ENCODE measurements at places on chromosomes 5 and 9.
A peak's percentile ranks its signal among the peaks of the same experiment; 100 is the strongest.

- DNase-seq, result no peak
These were observed 196.9 kb downstream of the TUSC1 start for GRCh38 chr9:25481372-25481771.

GRCh38 chr5:115939059-115939458, 23.2 kb upstream of the LVRN start:
- no peak for DNase-seq

DNA sequence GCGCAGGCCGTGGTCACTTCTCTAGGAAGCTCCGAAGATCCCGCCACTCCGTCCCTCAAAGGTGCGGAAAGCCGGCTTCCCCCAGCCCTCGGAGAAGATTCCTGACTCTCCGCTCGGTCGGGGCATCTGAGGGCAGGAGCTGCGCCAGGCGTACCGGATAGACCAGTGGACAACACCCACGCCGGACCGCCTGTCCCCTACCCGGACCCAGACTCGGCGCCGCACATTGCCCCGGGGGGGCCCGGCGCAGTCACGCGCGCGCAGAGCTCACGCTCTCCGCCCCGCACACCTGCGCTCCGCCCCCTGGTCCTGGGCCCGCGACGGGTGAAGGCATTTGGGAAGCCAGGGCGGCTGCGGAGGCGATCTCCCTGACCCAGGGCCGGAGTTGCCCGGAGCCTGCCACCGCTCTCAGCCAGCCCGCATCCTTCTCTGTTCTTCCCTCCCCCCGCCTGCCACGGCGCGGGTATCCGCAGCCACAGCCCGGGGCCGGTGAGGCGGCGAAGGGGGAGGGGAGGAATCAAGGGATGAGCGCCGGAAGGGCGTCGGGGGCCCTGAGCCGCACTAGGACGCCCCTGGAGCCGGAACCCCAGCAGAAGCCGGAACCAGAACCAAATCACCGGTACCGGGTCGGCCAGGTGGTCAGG, 448 bp downstream of the RELL2 start:
- DNase-seq, result peak; percentile 80

GRCh38 chr5:83474991-83475390, 3.4 kb downstream of the VCAN start:
- DNase-seq, result no peak

GRCh38 chr5:1864896-1865440, 17.8 kb downstream of the IRX4 start:
- DNase-seq, result no peak

DNA sequence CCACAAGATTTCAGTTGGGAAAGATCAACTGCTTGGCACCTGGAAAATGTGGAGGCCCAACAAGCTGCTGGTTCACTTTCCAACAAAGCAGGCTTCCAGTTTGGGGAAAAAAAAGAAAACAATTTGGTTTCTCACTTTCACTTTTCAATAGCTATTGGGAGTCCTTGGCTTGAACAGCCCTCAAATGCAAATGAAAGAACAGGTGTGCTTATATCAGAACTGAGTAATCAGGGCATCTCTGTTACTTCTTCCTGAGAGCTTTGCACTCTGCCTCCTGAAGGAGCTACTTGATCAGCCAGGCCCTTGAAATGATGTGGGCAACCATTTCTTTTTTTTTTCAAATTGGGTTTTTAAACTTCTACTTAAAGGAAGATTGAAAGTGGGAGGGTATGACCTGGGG, 73.5 kb downstream of the MFAP3 start:
- no peak for DNase-seq

DNA sequence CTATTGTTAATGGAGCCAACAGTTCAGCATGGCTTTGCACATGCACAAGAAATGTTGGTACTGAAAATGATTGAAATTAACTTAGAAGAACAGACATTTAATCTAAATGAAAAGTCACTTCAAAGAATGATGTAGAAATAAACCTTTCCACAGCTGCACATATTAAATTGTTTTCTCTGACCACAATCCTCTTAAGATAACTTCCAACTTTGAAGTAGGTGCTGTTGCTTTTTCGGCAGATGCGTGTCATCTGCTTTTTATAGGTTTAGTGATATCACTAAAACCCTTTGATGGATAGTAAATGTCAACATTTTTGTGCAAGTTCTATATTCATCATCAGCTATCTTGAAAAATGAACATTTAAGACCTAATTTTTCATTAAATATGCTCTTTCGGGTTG, 25.3 kb upstream of the SLC1A3 start:
- DNase-seq, result no peak

DNA sequence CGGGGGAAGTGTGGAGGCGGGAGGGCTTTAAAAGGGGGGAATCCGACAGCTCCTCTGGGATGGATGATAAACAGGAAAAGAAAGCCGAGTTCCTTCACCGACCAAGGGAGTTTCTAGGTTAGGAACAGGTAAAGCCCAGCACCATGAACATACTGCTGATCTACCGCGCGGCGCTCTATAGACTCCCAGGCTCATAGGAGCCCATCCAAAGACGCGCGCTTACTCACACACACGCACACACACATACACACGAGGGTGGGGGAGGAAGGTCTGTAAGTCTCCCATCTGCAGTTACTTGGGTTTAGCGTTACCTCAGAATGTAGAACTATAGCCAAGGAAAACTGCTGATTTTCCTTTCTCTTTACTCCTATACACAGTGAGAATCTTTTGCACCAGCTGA, 2.6 kb upstream of the GABRB2 start:
- DNase-seq, result no peak

DNA sequence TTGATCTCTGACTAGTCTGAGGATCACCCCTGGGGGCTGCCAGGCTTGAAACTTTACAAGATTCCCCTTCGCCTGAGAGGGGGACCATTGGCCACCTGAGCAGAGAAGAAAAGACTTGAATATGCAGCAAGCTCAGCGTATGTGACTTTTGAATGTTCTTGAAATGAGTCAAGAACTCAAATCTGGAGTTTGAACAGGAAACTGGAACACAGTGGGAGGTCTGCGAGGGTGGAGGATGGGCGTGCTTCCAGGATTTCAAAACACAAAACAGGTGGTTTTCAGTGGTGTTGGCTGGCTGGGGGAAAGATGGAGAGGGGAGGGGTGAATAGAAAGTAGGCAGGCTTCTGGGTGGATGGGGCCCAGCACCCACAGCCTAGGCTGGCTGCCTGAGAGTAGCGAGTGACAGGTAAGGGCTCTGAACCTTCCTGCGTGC, 40.6 kb downstream of the TMEM174 start:
- DNase-seq, result no peak

DNA sequence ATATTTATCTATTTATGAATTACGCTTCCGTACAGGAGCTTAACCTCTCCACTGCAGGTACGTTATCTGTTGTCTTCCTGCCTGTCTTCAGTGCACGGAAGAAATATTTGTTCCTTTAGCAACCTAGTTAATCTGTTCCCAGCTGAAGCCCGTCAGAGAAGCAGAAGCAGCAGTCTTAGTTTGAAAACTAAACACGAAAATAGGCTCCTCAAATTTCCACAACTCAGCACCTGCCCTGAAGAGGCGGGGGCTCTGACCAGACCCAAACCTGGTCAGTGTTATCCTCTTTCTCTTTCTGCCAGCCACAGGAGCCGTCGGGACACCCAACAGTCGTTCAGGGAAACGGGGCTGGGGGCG, 462 bp downstream of the NUDCD2 start:
- no peak for DNase-seq

- no peak for DNase-seq
These were observed 398.6 kb downstream of the PSAT1 start for GRCh38 chr9:78695519-78695918.

- no peak for DNase-seq
These were observed 50.1 kb downstream of the SLC1A3 start for GRCh38 chr5:36656556-36656955.

DNA sequence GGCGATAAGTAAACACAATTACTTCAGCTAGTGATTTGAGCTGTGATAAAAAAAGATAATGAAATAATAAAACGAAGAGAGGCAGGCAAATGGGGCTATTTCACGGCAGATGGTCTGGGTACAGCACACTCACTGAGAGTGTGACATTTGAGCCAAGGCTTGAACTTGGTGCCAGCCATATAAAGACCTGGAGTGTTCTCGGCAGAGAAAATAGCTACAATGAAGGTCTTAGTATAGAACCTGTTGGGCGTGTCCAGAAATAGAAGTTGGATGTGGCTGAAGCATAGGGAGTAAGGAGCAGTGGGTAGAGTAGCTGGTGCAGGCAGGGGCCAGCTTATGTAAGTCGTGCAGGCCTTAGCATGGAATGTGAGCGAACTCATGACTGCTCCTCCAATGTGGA, 660.3 kb upstream of the WWC1 start:
- no peak for DNase-seq

- DNase-seq, result no peak
These were observed 126.7 kb downstream of the FOXD1 start for GRCh38 chr5:73321757-73322436.

GRCh38 chr5:95331358-95331757, 46.5 kb upstream of the MCTP1 start:
- no peak for DNase-seq

DNA sequence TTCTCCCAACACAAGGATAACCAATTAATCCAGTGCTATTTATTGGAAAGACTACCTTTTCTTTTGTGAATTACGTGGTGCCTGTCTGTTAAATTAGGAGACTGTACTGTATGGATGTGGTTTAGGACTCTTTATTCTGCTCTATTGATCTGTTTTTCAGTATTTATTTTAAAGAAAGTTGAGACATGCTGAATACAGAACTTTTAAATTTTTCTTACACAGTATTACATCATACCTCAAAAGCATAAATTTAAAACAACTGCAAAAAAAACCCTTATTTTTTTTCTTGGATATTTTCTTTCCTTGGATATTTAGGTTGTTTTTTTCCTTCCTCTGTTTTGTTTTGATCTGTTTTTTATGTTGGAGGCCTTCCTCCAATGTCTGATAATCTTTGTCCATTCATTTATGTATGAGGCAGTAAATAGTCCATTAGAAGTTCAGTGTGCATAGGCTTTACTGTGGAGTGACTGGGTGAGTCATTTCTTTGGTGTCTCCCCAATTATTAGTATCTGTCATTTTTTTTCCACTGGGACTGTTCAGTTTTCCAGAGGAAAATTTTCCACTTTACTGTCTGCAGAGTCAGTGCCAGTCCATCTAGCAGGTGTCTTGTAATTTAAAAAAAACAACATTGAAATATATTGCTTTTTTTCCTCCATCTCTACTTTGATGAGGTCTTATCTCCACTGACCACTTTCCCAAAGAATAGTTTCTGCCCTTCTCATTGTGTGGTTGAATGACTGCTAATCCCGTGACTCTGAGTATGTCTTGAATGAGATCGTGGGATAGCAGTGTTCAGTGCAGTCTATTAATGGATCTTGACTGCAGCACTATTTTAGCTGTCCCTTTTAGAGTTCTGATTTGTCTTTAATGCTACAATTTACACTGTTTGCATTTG, 15.2 kb downstream of the CYSTM1 start:
- DNase-seq, result no peak

DNA sequence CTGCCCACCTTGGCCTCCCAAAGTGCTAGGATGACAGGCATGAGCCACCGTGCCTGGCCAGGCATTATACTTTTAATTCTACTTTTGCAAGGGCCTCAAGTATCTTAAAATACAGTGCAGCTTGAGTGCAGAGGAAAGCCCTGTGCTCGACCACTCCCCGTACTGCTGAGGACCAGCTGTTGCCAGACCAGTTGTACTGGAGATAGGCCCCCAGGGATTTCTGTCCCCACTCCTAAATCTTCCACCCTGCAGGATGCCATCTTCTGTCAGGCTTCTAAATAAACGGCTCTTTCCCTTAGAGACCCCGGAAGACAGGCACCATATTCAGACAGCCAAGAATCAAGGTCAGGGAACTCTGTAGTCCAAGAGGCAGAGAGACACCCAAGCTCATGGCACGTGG, 16.6 kb upstream of the PSMD5 start:
- no peak for DNase-seq

DNA sequence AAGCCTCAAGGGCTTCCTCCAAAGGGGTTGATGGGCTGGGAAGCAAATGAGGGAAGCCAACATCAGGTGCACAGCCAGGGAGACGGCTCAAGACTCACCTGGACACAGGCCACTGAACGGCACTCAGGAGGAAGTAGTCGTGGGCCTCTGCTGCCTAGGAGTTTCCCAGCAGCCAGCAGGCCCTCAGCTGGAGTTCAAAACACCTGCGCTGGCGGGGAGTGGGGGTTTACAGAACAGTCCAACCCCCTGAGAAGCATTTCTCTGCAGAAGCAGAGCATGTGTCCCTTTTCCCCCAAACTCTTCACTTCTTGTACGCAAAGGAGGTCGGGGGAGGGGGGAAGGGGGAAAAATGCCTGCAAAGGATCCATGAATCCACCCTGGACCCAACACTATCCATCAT, 2.3 kb downstream of the WHRN start:
- DNase-seq, result no peak

- no peak for DNase-seq
These were observed 36.1 kb downstream of the MAP3K1 start for GRCh38 chr5:56851258-56851941.

DNA sequence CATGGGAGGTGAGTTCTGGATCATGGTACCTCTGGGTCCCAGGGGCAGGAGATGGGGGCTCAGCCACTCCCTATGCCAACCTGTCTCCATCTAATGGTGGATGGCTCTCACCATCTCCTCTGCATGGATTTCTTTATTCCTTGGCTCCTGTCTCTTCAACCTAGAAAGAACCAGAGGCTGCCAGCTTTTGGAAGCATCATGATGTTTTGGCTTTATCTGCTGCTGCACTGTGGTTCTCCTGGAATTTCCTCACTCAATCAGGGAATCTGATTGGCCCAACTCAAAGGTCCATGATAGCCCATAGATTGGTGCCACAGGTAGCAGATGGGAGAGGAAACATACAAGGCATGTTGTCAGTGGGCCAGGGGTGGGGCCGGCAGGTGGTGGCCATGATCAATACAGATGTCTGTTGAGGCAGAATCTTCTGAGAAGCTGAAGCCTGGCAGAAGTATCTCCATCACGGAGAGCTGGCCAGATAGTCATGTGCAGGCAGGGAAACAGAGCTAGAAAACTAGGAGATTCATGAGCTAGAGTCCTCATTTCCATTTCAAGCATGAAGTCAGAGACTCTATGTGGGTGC, 158.2 kb downstream of the MACROH2A1 start:
- DNase-seq, result no peak

- DNase-seq, result no peak
These were observed 438.1 kb downstream of the MAT2B start for GRCh38 chr5:163943546-163943945.

DNA sequence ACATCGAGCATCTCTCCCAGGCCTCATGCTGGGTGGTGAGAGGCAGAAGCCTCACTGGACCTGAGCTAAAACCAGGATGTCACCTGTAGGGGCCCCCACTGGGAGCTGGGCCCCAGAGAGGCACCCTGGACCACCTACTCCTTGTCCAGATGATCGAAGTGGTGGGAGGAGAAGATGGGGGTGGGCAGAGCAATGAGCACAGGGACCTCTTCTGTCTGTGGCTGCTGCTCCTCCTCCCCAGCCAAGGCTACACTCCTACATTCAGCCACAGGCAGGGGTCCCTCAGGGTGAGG, 227.5 kb downstream of the CACNA1B start:
- DNase-seq, result no peak

Measured in activated CD8-positive, alpha-beta memory T cell treated with anti-CD3 and anti-CD28 coated beads, Interleukin-2, amount 50 U/mL, for 48 hours (primary cell).